ENCODE measurements at places on chromosomes 16 and 17. TPM values are rescaled to one million over a fixed set of nuclear protein-coding genes. Genes with fewer than 3 reads are reported as not detected.

BCAS3 gene
- polyA plus RNA-seq = 6.1 TPM

MRC2 gene
- 25.2 TPM for polyA plus RNA-seq

KRT36 gene
- polyA plus RNA-seq = not detected

C16orf87 gene
- 8.3 TPM for polyA plus RNA-seq

AURKB gene
- 1.5 TPM for polyA plus RNA-seq

VTN gene
- 26.3 TPM for polyA plus RNA-seq

UBTF gene
- 34.4 TPM for polyA plus RNA-seq

DHX58 gene
- polyA plus RNA-seq = 16.9 TPM

CDH3 gene
- polyA plus RNA-seq = 0.29 TPM

PLXDC1 gene
- polyA plus RNA-seq = 7.3 TPM

MSLN gene
- 0.09 TPM for polyA plus RNA-seq

ALOX15 gene
- polyA plus RNA-seq = not detected

SSTR5 gene
- polyA plus RNA-seq = 1.4 TPM

IKZF3 gene
- 0.06 TPM for polyA plus RNA-seq

AFMID gene
- polyA plus RNA-seq = 13.0 TPM

TMC8 gene
- polyA plus RNA-seq = 3.7 TPM

COPS3 gene
- polyA plus RNA-seq = 23.4 TPM

RCVRN gene
- polyA plus RNA-seq = 0.29 TPM

STAT5A gene
- 11.9 TPM for polyA plus RNA-seq

TIMP2 gene
- polyA plus RNA-seq = 32.4 TPM
